Activated CD4-positive, CD25-positive, alpha-beta regulatory T cell treated with anti-CD3 and anti-CD28 coated beads, Interleukin-2, amount 50 U/mL, for 72 hours (primary cell): ENCODE measurements at places on chromosomes 3 and 15.

DNA sequence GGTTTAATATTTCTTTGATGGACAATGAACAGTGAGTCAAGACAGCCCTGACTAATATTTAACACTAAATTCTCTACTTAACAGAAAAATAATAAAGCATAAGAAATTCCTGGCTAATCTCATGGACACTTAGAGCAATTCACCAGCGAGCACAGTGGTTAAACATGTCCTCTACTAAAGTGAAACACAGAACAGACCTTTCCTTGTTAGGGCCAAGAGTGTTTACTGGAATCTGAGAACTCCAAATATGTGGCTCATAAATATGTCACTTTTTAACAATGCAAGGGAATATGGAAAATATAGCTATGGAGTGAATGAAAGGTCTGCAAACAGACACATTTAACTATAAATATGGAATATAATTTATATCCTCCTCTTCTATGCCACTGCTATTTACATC, 18.6 kb upstream of the IGSF10 start:
- DNase-seq: no peak

DNA sequence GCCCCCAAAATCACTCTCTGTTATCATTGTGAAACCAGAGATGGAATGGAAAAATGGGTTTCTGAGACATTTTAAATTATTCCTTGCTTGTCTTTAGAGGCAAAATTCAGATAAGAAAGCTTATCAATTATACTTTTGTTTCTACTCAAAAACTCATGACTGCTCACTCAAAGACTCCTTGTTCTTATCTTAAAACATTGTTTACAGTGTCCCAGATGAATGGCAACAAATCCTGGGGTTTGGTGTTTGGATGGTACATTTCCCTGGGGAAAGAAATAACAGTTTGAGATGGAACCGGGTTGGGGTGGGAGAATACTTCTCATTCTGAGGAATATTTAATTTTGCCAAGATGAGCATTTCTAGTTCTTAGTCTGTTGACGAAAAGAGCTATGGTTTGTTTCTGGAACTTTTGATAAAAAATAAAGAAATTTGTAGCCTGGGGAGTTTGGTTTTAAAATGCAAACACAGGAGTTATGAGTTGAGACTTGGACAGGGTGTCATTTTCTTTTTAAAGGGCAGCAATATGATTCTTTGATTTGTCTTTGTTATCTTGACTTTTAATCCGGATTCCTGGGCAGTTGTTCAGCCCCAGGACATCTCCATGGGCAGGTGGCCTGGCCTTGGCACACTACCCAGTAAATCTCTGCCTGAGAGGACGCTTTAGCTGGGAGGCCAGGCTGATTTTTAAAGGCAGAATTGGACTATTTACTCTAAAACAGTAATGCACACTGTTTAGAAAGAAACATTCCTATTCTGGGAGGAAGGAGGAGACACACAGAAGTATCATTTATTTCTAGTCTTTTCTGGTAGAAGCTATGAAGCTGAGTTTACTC, 32.4 kb downstream of the BTD start:
- no peak for DNase-seq

DNA sequence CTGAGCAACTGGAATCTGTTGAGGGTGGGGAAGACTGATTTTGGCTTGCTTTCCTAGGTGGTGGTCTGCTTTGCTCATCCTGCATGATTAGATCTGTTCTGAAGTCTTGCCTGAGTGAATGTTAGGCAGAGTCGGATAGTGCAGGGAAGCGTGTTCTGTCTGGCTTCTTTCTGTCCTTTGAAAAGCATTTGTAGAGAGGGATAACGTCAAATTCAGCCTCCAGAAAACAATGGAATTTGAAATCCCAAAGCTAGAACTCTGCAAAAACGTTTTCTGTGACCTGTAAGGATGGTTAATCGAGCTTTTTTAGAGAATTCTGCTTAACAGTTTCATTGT, 1.4 kb downstream of the GLCE start:
- no peak for DNase-seq

GRCh38 chr15:63526401-63526800, 22.0 kb downstream of the USP3 start:
- DNase-seq: no peak

GRCh38 chr3:59056706-59057105, 6.9 kb upstream of the CFAP20DC start:
- DNase-seq: no peak

GRCh38 chr3:31106912-31107311, 212.5 kb upstream of the GADL1 start:
- no peak for DNase-seq

GRCh38 chr3:45473841-45474240, 85.5 kb downstream of the LARS2 start:
- DNase-seq: no peak

DNA sequence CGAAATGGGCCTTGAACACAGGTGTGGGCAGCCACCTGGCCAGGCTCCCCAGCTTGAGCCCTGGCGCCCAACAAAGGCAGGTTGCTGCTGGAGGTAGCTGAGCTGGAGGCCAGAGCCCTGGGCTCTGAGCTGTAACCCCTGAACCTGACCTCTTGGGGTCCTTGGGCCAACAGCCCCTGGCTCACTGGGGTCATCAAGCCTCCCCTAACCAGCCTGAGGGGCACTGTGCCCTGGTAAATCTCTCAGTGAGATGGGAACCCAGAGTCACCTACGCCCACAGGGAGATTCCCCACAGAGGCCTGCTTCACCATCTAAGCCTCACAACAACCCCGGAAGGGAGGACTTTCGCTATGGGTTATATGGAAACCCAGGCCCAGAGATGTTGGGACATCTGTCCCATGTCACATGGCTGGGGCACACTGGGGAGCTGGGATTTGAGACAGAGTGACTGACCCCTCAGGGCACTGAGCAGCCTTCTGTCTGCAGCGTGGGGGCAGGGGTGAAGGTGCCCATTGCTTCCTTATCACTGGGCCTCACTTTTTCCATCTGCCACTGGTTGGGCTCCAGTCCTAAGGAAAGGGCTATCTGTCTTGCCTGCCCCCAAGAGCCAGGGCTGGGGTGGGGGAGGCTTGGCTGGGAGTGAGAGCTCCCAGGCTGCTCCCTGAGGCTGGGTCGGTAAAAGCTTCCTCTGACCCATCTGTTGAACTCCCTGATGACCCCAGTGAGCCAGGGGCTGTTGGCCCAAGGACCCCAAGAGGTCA, 59.1 kb downstream of the IQSEC1 start:
- DNase-seq: no peak

GRCh38 chr3:115141033-115141757, 5.9 kb downstream of the ZBTB20 start:
- DNase-seq: no peak

- no peak for DNase-seq
These were observed 182.8 kb downstream of the THRB start for GRCh38 chr3:24311881-24312280.

GRCh38 chr3:21158861-21159542, 592.0 kb downstream of the ZNF385D start:
- DNase-seq: no peak

DNA sequence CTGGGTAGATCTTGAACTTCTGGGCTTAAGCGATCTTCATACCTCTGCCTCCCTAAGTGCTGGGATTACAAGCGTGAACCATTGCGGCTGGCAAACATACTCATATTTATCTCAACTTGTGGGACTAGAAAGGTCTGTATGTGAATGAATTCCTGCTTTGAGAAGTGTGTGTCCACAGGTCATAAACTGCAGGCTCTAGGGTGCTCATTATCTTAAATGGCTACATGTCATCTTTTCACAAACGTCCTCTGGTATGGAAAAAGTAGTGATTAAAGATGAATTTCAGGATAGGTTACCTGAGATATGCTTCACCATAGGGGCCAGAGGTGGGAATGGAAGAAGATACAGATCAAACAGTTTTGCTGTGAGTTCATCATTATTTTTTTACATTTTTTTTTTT, 7.8 kb upstream of the HDAC11 start:
- no peak for DNase-seq

GRCh38 chr15:51736069-51736468, 1.4 kb downstream of the LYSMD2 start:
- no peak for DNase-seq

GRCh38 chr15:48872632-48873031, 5.3 kb upstream of the EID1 start:
- no peak for DNase-seq

- no peak for DNase-seq
These were observed 5.6 kb downstream of the TIGIT start for GRCh38 chr3:114299421-114299820.

DNA sequence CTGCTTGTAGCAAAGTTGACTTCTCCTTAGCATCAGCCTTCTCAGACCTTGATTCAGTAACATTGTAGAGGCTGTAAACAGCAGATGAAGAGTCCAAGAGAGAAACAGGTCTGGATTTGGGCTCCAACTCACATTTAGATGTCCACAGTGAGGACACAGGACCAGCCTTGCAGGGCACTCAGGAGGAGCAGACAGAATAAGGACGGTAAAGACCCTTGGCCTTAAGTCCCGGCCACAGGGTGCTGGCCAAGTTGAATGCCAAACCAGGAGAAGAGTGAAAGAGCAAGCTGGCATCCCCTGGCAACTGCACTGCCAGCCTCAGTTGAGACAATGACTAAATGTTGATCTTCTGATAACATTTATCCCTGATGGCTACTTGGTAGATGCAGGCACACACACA, 136.3 kb downstream of the LRRK1 start:
- no peak for DNase-seq

GRCh38 chr3:6301626-6302025, 559.3 kb upstream of the GRM7 start:
- DNase-seq: no peak

- DNase-seq: no peak
These were observed 53.9 kb upstream of the GRM7 start for GRCh38 chr3:6806991-6807390.

- no peak for DNase-seq
These were observed 77.9 kb upstream of the C2CD4B start for GRCh38 chr15:62242999-62243398.

DNA sequence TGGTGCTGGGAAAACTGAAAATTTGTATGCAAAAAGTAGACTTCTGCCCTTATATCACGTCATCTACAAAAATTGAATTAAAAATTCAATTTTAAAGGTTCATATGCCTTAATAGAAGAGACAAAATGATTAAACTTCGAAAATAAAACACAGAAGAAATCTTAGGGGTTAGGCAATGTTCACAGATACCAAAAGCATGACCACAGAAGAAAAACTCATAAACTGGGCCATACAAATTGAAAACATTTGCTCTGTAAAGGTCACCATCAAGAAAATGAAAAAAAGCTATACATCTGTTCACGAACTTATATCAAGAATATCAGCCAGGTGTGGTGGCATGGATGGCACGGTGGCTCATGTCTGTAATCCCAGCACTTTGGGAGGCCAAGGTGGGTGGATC, 245.1 kb downstream of the PCCB start:
- no peak for DNase-seq

DNA sequence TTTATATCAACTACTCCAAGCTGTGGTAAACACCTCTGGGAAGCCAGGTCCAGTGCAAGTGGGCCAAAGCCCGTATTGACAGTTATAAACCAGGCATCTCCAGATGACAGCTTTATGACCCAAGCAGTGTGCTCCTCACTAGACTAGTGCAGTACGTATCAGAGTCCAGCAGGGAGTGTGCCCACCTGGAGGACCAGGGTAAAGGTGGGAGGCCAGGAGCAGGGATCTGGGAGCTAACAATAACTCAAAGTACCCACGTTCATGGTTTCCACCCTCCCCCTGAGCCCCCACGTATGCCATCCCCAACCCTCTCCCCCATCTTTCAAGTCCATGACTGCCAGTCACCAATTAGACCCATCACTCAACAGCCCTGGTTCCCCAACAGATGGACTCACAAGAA, 27.0 kb upstream of the ALDH1A3 start:
- DNase-seq: no peak

DNA sequence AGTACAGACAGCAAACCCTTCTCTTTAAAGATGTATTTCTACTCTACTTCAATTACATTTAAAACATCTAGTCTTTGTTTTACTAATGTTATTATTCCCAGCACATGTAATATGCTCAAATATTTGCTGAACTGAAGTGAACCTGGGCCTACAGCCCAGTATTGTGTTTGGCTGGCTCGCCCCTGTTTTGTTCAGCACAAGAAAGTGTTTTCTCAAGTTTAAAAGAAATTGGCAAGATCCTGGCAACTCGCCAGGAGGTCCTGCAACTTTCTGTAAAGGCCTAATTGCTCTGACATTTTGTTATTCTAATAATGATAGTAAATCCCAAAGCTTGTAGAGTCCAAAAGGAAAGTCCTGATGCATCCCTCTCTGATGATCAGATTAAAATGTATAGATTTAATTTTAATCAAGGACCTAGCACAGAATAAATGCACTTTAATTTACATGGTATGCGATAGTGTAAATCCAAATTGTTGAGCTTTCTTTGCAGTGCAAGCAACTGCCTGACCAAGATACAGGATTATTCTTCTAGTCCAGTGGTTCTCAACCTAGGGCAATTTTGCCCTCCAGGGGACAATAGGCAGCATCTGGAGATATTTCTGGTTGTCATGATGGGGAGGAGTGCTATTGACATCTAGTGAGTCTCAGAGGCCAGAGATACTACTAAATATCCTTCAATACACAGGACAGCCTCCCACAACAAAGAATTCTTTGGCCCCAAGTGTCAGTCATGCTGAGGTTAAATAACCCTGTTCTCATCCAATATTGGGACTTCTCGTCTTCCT, 35.7 kb upstream of the TMOD3 start:
- no peak for DNase-seq

DNA sequence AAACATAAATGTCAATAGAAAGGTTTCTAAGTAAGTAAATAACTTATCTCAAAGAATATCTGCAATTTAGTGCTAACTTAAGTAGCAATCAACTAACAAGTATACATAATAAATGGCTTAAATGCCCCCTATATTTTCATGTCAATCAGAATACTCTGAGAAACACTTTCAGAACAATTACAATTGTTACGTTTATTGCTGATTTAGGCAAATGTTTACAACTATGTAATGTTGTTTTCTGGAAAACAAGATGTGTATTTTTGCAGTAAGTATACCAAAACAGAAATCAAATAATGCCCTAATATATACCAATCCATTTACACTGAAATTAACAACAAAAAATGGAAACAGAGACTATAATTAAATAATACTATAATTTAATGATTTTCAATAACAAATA, 13.2 kb downstream of the TUBGCP5 start:
- DNase-seq: no peak

- DNase-seq: no peak
These were observed 38.6 kb downstream of the ADAMTS9 start for GRCh38 chr3:64648927-64649906.
